GM06990 (cell line): ENCODE measurements at places on chromosomes 7 and 10.

DNA sequence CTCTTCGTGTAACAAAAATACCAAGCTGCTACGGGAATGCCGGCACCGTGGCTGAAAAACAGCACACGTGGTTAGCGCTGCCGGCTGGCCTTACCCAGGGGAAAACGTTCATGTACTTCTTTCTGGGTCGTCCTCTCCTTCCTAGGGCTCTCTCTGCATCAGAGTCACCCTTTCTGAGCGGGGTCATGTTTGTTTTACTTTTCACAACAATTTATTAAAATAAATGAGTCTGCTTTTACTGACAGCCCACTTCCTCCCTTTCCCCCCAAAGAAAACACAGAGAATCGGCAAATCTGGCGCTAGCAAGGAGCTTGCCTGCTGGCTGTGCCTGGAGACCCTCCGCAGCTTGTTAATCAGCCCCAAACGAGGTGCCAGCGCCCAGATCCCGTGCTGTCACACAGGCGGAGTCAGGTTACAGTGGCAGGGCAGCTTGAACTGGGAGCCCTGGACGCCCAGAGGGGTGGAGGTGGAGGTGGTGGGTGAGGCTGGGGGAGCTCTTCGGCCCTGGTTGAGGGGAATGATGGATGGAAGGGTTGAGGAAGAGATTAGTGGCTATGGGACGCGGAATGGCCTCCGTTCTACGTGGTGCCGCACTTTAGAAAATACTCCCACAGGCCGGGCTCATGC, 162.2 kb upstream of the TNS3 start:
- DNase-seq, result no peak

- DNase-seq, result no peak
Measured at GRCh38 chr10:24951201-24952142, 934 bp downstream of the PRTFDC1 start.

- DNase-seq, result no peak
Measured at GRCh38 chr10:24223953-24224352, 15.0 kb downstream of the KIAA1217 start.

GRCh38 chr10:119370111-119370741, 162.9 kb downstream of the GRK5 start:
- no peak for DNase-seq

DNA sequence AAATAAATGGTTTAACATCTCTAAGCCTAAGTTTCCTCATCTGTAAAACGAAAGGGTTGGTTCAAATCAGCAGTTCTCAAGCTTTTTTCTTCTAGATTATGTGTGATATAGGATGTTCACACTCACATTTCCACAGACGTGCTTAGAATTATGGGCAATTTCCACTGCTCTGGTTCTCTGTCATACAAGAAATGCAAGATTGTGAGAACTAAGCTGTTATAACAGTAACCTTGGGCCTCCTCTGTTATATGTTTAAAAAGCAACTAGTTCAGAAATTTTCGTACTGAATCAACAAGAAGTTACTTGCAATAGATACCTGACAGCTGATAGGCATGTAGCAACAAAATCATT, 33.7 kb downstream of the ADD3 start:
- no peak for DNase-seq

GRCh38 chr7:1054861-1055450, 10.6 kb downstream of the GPR146 start:
- no peak for DNase-seq

DNA sequence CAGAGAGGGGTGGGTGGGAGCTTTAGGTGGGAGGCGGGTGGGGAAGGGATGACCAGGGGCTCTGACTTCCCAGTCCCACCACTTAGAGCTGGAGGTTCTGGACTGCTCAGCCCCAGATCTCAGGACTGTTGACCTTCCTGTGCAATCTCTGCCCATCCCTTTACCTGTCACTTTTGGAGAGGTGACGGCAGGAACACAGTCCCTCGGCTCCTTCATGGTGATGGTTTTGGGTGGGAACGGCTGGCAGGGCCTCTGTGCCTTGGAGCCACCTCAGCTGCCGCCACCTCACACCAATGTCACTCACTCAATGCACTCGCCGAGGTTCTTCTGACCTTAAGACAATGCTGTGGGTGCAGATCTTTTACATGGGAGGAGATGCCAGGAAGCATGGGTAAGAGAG, 49.0 kb downstream of the TMEM270 start:
- no peak for DNase-seq

DNA sequence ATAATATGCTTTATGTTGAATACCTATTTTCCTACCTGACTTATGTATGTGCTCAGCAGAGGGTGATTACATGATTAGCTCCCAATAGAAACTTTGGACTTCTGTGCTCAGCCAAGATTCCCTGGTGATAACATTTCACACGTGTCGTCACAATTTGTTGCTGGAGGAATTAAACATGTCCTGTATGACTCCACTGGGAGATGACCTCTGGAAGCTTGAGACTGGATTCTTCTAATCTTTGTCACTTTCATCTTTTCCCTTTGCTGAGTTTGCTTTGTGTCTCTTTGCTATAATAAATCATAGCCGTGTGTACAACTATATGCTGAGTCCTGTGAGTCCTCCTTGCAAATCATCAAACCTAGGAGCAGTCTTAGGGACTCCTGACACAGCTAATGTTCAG, 120.9 kb upstream of the LRRTM3 start:
- DNase-seq, result no peak

DNA sequence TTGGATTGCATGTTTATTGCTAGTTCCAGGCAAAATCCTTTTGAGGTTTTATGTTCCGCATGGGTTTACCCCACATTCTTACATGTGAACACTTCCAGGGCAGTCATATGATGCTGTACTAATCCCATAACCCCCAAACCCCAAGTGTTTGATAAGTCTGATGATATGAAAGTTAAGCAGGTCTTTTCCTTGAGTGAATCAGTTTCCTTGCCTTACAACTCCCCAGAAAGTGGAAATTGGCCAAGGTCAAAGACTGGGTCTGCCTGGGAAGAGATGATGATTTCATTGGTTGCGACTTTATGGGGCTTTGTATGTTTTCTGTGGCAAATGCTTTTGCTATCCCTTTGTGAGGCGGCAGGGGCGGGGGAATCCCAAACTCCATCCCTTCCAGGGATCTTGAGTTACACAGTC, 24.7 kb downstream of the AFAP1L2 start:
- DNase-seq, result no peak

DNA sequence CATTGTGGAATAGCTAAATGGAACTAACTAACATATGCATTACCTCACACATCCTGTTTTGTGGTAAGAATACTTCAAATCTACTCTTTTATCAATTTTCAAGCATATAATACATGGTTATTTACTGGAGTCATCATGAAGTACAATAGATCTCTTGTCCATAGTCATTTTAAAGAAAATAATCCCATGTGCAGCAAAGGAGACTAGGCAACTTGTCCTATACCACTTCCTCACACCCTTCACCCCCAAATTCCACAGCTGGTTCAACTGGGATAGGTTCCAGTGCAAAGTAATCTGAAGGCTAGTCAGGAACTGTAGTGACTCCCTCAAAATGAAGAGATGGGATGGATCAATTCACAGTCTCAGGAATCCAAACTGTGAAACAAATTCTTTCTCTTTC, 176.1 kb downstream of the SGMS1 start:
- no peak for DNase-seq

- no peak for DNase-seq
Measured at GRCh38 chr7:96596120-96596826, 113.4 kb downstream of the SEM1 start.

GRCh38 chr10:124493214-124493882, 31.7 kb downstream of the LHPP start:
- no peak for DNase-seq

GRCh38 chr10:27383595-27384542, 120.2 kb upstream of the RAB18 start:
- DNase-seq, result no peak

GRCh38 chr7:114930107-114930661, 8.3 kb downstream of the MDFIC start:
- DNase-seq, result no peak

GRCh38 chr7:1968397-1969111, 264.2 kb downstream of the MAD1L1 start:
- no peak for DNase-seq

DNA sequence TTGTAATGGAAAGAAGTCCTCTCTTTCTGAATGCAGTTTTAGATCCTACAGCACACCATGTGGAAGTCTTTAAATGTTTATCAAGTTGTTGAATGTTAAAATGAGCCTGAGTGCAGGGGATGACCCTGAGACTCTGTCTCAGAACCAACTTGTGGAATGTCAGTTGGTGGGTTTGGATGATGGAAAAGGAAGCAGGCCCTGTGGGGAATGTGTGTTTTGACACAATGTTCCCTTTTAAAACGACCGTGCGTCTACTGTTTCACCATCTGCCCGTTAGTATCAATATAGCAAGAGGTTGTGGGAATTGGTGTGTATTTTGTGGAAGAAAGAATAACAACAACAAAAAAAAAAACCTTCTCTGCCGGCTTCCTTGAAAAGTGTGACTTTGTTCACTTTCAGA, 8.3 kb downstream of the DYNC1I1 start:
- no peak for DNase-seq

- DNase-seq, result peak; percentile 71
Measured at GRCh38 chr7:76515999-76516443, 5.7 kb downstream of the UPK3B start.

DNA sequence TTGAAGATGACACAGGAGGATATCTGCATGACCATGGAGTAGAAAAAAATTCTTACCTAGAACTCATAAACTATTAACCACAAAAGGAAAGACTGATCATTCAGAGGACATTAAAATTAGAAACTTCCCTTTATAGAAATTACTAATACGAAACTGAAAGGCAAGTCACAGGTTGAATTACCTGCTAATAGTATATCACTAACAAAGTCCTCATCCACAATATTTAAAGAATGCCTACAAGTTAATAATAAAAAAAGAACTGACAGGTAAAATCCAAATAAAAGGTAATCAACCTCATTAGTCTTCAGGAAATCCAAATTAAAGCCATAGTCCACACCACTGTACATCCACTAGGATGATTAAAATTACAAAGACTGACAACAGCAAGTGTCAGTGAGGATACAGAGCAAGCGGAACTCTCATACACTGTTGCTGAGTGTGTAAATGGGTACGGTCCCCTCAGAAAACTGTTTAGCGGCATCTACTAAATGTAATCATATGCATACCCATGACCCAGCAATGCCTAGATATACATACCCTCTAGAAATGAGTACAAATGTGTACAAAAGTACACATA, 71.2 kb downstream of the ARHGAP21 start:
- peak; percentile 69 for DNase-seq

DNA sequence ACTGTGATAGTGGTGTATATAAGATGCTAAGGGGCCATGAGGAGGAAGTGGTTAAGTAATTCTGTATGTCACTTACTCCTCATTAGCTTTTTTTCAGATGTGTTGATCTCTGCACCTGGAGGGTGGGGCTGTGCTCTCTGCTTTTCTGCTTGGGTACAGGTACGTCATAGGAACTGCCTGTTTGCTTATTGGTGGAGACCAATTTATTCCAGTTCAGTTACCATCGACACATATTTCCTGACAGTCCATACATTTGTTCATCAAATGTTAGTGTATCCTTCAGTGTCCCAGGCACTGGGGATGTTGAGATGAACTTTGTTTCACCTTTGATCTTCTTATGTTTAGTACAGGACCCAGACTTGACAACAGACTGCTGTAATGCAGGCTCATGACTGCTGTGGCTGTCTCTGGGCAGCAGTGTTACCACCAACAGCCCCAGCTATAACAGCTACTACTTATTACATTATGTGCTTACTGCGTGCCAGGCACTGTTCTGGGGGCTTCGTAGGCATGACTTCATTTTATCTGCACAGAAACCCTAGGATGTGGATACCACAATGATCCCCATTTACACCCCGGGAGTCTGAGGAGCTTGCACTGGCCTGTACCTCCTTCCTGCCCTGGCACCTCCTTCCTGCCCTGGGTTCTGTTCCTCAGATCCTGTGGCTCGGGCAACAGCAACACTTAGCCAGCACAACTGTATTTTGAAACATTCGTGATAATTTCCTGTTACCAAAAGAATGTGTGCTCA, 87.4 kb downstream of the BUB3 start:
- no peak for DNase-seq

DNA sequence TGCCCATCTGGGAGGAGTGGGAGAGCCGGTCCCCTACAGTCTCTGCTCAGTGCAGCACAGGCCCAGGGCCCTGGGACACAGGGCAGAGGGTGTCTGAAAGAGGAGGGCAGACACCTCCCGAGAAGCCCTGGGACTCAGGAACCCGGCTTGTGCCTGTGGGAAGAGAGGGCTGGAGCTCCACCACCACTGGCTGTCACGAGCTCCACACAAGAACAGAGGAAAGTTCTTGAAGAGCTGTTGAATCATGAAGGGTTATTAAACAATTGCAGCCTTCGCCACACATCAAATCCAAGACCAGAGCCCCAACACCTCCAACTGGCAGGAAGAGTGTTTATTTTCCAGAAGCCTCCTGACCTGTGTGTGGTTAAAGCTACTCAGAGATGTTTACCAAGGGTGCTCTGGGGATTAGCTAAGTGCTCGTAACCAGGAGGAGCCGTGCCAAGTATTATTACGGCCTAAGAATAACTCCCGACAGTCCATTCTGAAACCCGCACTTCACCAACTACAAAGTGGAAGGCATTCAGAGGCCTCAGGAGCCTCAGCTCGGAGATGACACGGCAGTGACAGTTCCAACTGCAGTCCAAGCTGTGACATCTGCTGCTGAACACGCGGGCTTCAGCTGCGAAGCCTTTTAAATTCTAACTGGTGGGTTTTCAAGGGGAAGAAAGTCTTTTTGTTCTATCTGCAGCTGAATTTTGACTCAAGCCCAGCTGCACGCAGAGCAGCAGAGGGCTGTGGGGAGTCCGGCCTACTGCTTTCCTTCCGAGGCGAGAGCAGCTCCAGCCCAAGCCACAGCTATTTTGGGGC, 75.1 kb downstream of the MAD1L1 start:
- no peak for DNase-seq

- no peak for DNase-seq
Measured at GRCh38 chr7:49417034-49417433, 356.4 kb upstream of the VWC2 start.

DNA sequence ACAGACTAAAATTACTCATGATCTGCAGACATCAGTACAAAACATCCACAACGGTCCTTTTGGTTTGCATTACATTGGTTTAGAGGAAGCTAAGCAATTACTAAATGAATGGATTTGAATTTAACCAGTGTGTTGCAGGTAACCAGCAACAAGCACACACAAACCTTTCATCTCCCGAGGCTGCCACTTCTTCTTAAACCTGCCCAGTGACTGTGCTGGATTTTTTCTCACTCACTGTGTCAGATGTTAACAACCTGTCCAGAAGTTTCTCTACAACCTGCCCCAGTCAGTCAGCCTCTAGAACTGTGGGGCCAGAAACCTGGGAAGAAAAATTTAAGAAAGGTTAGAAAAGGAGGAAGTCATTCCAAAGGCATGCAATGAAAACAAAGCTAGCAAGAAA, 2.4 kb upstream of the MEOX2 start:
- DNase-seq, result no peak

GRCh38 chr7:133026210-133026859, 55.6 kb downstream of the CHCHD3 start:
- no peak for DNase-seq

- DNase-seq, result no peak
Measured at GRCh38 chr7:142414135-142414534, 156.3 kb upstream of the PRSS58 start.

GRCh38 chr7:151435103-151435916, 4.6 kb downstream of the CRYGN start:
- no peak for DNase-seq

GRCh38 chr7:157355784-157356511, 19.1 kb downstream of the DNAJB6 start:
- no peak for DNase-seq
